Activated CD4-positive, alpha-beta T cell treated with anti-CD3 and anti-CD28 coated beads for 36 hours (primary cell): ENCODE measurements at places on chromosomes 11 and 22. TPM values are rescaled to one million over a fixed set of nuclear protein-coding genes. Genes with fewer than 3 reads are reported as not detected.

DNA sequence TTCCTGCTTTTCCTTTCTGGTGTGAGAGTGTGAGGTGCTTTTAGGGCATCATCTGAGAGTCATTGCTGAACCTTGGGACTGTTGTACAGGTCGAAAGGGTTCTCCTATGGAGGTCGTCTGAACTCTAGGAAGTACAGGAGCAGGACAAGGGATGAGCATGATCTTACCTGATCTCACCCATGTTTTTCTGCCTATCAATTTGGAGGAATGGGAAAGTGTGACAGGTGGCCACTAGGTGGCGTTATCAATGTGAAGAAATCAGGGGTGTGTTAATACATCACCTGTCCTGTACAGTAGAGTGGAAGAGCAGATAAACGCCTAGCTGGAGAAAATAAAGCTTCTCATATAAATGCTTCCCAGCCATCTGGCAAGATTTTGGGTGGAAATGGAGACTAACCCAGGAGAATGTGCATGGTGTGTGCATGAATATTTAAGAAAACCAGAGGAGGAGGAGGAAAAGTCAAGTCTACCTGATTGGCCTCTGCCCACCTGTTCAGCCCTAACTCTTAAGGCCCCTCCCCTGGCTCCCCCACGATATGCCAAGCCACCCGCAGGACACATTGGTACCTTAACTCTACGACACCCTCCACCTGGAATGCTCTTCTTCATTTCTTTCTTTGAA, 72.0 kb upstream of the NARS2 start:
- H3K27me3 ChIP-seq: peaks cover 7% of the 10 kb centered on the region
- H3K36me3 ChIP-seq: no peaks in the 10 kb centered on the region
- H3K4me1 ChIP-seq: peaks cover 35% of the 10 kb centered on the region
- no peak overlapping the region for H3K4me3 ChIP-seq

The SLC7A4 gene
- total RNA-seq: not detected

The WNT11 gene
- not detected for total RNA-seq

DNA sequence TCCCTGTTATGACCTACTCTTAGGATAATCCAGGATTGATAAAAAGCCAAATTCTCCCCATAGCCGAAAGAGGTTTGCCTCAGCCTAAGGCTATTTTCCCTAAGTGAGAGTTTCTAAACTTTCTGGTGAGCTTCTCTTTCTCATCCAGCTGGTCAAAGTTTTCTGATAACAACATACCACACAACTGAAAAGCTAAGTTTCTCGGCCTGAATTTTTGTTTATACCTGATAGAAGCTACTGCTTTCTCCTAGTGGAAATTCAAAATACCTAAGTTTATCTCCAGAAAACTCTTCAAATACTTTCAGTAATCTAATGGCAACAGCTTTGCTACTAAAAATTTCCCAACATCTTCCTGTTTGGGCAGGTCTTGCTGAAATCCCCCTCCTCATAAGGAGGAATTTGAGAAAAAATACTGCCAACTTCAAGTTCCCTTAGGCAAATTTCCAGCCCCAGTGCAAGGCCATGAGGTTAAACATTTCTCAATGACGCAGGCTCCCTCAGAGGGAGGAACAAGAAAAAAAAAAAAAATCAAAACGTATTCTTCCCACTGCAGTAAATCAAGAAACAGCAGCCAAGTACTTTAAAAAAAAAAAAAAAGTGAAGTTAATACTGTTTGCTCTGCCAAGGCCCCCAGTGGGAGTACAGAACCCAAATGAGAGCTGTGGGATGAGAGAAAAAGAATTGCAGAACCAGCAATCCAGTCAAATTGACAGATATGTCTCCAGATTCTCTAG, 127.0 kb downstream of the MRTFA start:
- no peak for DNase-seq
- H3K4me3 ChIP-seq: no peak overlapping the region
- H3K27me3 ChIP-seq: no peaks in the 10 kb centered on the region
- H3K4me1 ChIP-seq: peaks cover 24% of the 10 kb centered on the region
- H3K36me3 ChIP-seq: no peaks in the 10 kb centered on the region

GRCh38 chr11:119626871-119627270, 102.1 kb downstream of the NECTIN1 start:
- no peak for DNase-seq
- H3K4me3 ChIP-seq: no peak overlapping the region
- peaks cover 9% of the 10 kb centered on the region for H3K27me3 ChIP-seq
- no peaks in the 10 kb centered on the region for H3K36me3 ChIP-seq
- no peaks in the 10 kb centered on the region for H3K4me1 ChIP-seq
- no peak overlapping the region for H3K27ac ChIP-seq

DNA sequence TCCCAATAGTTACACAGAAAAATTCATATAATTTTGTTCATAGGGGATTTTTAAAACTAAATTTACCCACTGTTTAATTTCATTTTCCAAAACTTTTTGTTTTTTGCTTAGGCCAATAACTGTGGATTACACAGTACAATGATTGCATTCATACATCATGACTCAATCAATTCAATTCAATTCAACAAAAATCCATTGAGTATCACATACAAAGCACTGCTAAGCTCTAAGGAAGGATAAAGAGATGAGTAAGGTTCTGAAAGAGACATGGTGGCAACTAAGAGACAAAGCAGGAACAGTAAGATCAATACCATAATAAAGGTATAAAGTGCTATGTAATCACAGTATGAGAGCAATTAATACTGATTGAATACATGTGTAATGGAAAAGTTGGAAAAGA, 9.4 kb upstream of the LAYN start:
- peak overlapping the region; percentile 29 for H3K27ac ChIP-seq
- DNase-seq: no peak
- no peaks in the 10 kb centered on the region for H3K36me3 ChIP-seq
- H3K4me1 ChIP-seq: peaks cover 49% of the 10 kb centered on the region
- H3K27me3 ChIP-seq: peaks cover 8% of the 10 kb centered on the region

GRCh38 chr22:40533712-40534378, 102.7 kb downstream of the MRTFA start:
- H3K27ac ChIP-seq: peak overlapping the region; percentile 92
- H3K27me3 ChIP-seq: no peaks in the 10 kb centered on the region
- peak overlapping the region; percentile 78 for H3K4me3 ChIP-seq
- H3K4me1 ChIP-seq: peaks cover 66% of the 10 kb centered on the region

DNA sequence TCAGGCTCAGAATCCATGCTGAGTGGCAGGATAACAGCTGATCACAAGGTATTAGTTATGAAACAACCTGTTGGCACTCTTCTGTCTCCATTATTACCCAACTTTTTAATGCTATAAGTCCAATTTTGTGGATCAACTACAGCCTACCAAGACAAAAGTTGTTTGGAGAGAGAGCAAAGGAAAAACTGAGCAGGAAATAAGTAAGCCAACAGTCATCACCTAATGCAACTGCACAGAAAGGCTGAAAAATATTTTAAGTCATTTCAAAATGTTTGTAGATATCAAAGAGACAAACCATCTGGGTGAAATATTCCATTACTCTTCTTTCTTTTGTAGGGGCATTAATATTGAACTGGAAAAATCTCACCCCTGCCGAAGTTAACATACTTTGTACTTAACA, 41.6 kb downstream of the FDX1 start:
- no peak overlapping the region for H3K4me3 ChIP-seq
- H3K27ac ChIP-seq: no peak overlapping the region
- no peaks in the 10 kb centered on the region for H3K27me3 ChIP-seq
- no peaks in the 10 kb centered on the region for H3K4me1 ChIP-seq
- peaks cover 8% of the 10 kb centered on the region for H3K36me3 ChIP-seq

The CLP1 gene
- total RNA-seq: 15.9 TPM

- H3K36me3 ChIP-seq: peaks cover 16% of the 10 kb centered on the region
- no peaks in the 10 kb centered on the region for H3K27me3 ChIP-seq
- DNase-seq: peak; percentile 25
Measured at GRCh38 chr22:47091246-47091651, 328.8 kb downstream of the TBC1D22A start.

DNA sequence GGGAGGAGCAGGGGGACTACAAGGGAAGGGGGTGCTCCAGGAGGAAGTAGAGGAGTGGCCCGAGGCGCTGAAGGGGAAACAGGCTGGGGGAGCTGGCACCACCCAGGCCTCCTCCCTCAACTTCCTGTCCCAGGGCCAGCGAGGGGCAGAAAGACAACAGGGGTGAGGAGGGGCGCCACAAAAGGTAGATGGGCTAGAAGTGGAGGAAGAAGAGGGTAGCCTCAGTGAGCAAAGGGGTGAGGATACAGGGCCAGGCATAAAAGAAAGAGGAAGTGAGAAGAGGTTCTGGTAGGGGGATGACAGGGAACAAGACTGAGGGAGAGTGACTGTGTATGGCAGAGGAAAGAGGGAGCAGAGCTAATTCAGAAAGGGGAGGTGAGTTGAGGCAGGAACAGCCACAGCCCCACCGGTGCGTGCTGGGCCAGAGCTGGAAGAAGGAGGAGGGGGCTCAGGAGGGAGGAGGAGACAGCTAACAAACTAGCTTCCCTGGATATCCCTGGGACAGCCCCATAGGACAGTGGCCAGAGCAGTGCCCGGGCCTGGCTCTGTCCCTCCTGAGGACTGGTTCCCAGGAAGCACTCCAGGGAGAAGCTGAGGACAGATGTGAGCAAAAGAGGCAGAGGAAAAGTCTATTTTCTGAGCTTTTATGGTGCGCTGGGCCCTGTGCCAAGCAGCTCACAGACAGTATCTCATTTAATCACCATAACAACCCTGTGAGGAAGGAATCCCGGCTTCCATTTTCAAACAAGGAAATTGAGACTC, 8.5 kb downstream of the DCHS1 start:
- no peak overlapping the region for H3K4me3 ChIP-seq
- no peaks in the 10 kb centered on the region for H3K27me3 ChIP-seq
- no peaks in the 10 kb centered on the region for H3K36me3 ChIP-seq
- no peaks in the 10 kb centered on the region for H3K4me1 ChIP-seq
- DNase-seq: peak; percentile 43

DNA sequence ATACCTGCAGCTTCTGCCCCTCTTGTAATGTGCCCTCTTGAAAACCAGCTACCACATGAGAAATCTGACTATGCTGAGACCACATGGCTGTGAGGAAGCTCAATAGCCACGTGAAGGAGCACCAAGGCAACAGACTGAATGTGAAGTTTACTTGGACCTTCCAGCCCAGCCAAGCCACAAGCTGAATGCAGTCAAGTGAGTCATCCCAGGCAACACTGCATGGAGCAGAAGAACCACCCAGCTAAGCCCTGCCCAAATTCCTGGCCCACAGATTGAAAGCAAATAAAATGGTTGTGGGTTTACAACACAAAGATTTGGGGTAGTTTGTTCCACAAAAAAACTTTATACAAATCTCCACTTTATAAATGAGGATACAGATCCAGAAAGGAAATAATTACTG, 114.5 kb downstream of the TIMP3 start:
- no peak for DNase-seq
- no peaks in the 10 kb centered on the region for H3K4me1 ChIP-seq

DNA sequence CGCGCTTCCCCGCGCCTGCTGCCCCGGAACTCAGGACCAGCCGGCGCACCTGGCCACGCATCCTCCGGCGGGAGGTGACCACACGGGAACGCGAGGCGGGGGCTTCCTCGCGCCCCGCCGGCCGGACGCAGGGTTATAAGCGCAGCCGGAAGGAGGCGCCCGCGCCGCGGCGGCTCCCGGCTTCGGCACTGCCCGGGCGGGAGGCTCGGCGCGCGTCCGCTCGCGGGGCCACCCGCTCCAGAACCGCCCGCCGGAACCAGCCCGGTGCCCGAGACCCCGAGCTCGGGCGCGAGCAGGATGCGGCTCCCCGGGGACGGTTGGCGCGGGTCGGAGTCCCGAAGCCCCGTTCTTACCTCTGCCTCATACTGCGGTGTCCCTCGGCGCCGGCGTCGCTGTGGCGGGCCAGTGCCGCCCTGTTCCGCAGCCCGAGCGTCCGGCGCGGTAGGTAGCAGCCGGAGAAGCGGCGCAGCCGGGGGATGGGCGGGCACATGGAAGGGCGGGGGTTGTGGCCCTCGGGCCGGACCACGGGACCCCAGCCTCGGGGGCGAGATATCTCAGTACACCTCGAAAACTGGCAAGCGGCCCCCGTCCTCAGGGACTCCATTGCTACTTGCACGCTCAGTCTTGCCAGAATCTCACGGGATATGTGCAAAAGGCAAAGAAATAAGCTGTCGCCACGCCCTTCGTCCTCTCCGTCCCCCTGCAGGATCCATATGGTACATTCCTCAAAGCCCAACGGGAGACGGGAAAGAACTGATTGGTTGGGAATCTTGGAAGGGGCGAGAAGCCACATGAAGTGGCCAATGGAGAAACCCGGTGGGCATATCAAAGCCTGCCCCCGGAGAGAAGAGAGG, 23.1 kb downstream of the MICAL3 start:
- peak overlapping the region; percentile 95 for H3K27ac ChIP-seq
- peaks cover 13% of the 10 kb centered on the region for H3K27me3 ChIP-seq
- peak overlapping the region; percentile 88 for H3K4me3 ChIP-seq
- DNase-seq: peak; percentile 80
- no peaks in the 10 kb centered on the region for H3K36me3 ChIP-seq

The CAPRIN1 gene
- 295 TPM for total RNA-seq

- no peaks in the 10 kb centered on the region for H3K27me3 ChIP-seq
- H3K4me3 ChIP-seq: no peak overlapping the region
- H3K36me3 ChIP-seq: peaks cover 32% of the 10 kb centered on the region
- peak; percentile 91 for DNase-seq
- H3K4me1 ChIP-seq: peaks cover 51% of the 10 kb centered on the region
- peak overlapping the region; percentile 76 for H3K27ac ChIP-seq
Measured at GRCh38 chr11:65884716-65885092, 3.6 kb downstream of the FIBP start.

DNA sequence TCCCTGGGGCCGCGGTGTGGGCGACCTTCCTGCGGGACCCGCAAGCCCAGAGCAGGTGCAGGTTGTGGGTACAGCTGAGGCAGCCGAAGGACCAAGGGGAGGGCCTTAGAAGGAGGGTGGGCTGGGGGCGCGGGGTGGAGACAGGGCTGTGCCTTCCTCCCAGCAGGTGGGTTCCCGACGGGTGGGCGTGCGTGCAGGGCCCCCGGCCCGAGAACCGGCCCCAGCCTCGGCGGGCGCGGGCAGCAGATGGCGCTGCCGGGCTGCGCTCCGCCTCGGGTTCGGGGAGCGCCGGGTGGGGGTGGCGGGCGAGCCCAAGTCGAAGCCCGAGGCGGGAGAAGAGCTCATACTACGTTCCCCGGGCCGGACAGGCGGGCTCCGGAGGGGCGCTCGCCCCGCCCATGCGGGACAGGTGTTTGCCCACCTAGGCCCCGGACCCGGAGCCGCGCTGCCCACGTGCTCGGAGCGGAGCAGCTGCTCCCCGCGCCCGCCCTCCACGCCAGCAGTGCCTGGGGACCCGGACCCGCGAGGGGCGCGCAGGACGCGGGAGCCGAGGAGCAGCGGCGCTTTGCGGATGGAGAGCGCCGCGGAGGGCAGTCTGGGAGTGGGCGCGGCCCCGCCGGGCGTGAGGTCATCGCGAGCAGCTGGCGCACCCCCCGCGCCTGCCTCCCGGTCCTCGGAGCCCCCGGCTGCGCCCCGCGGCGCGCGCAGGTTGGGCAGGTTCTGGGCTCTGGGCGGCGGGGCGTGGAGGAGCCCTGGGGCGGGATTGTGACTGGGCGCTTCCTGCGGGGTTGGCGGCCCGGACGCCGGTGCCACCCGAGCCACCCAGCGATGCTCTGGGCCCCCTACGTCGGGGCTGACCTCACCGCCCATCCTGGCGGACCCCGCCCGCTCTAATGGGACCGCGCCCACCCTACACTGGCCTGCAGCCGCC, 25.3 kb downstream of the DUSP8 start:
- H3K4me3 ChIP-seq: peak overlapping the region; percentile 17
- H3K36me3 ChIP-seq: no peaks in the 10 kb centered on the region
- H3K27ac ChIP-seq: no peak overlapping the region
- H3K4me1 ChIP-seq: peaks cover 2% of the 10 kb centered on the region

- peaks cover 17% of the 10 kb centered on the region for H3K36me3 ChIP-seq
- H3K27me3 ChIP-seq: no peaks in the 10 kb centered on the region
- no peak overlapping the region for H3K4me3 ChIP-seq
- no peak for DNase-seq
- no peaks in the 10 kb centered on the region for H3K4me1 ChIP-seq
- no peak overlapping the region for H3K27ac ChIP-seq
Measured at GRCh38 chr11:27660171-27660570, 40.1 kb downstream of the BDNF start.

The TSGA10IP gene
- not detected for total RNA-seq
